ENCODE measurements at places on chromosomes 12 and 14.

GRCh38 chr12:29552994-29553748 is 55.7 kb upstream of the OVCH1 start:
- no peak for DNase-seq

DNA sequence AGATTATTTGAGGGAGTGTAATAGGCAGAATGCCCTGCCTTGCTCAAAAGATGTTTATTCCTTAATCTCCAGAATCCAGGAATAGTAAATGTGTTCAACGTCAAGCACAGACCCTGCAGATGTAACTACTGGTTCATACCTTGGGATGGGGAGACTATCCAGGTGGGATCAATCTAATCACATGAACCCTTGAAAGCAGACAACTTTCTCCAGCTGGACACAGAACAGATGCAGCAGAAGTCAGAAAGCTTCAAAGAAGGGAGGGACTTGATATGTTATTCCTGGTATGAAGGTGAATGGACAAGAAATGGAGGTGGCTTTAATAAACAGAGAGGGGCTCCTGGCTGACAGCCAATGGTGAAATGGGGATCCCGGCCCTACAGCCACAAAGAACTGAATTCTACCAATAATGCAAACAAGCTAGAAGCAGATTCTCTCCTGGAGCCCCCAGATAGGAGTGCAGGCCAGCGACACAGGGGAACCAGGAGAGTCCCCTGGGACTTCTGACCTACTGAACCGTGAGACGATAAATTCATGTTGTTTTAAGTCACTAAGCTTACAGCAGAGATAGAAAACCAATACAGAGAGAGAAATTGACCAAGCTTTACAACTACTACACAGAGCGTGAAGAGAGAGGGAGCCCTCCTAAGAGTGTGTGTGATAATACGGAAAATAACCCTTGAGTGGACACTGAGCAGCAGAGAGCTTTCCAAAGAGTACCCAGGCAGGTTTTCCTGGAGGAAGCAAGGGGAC is 133.5 kb upstream of the TMEM132C start:
- no peak for DNase-seq

- no peak for DNase-seq
These were observed 21.1 kb downstream of the RASSF8 start for GRCh38 chr12:25979563-25979962.

DNA sequence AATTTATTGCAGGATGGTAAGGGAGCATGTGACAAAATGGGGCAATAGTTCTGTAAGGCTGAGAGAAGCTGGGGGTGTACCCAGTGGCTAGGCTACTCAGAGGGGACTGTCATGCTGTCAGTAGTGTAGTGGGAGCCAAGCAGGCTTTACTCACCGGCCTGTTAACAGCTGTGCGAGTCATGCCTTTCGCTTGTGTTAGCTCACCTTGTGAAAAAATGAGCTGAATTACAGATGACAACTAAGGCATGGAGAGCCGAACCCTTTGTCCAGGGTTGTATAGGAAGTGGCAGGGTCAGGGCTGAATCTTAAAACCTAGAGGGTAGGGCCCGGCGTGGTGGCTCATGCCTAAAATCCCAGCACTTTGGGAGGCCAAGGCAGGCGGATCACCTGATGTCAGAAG is 37.9 kb downstream of the SH2B3 start:
- no peak for DNase-seq

DNA sequence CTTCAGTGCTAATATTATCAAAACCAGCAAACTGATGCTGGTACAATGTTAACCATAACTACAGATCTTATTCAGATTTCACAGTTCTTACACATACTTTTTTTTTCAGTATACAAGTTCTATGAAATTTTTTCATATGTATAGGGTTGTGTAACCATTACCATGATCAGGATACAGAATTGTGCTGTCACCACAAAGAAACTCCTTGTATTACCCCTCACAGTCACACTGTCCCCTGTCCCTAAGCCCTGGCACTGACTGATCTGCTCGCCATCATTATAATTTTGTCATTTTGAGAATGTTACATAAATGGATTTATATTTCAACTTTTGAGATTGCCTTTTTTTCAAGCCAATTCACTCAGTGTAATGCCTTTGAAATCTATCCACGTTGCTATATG is 21.3 kb upstream of the NFKBIA start:
- no peak for DNase-seq

GRCh38 chr12:116964054-116965050 is 53.6 kb downstream of the FBXW8 start:
- DNase-seq: no peak

DNA sequence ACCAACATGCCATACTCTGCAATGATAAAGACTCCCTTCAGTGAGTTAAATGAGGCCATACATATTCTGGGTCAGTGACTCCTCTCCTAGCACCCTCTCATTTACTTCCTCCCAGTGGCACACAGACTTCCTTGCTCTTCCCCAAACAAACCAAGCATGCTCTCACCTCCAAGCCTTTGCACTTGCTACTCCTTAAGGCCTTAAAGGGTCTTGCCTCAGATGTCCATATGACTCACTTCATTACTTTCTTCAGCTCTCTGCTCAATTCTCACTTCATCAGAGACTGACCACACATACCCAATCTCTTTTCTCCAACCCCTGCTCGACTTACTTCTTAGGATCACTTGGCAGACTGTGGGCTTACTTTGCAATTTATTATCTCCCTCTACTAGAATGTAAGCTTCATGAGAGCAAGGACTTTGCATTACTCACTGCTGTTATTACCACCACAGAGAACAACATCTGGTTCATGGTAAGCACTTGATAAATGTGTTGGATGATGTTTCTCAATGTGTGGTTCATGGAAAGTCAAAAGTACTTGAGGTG is 22.8 kb downstream of the DDX24 start:
- DNase-seq: no peak

- DNase-seq: no peak
These were observed 12.5 kb upstream of the ZFP36L1 start for GRCh38 chr14:68805414-68805813.

- no peak for DNase-seq
These were observed 9.8 kb upstream of the PARP11 start for GRCh38 chr12:3882896-3883564.

GRCh38 chr12:1206118-1206734 is 215.2 kb downstream of the ERC1 start:
- no peak for DNase-seq
